Hematopoietic multipotent progenitor cell treated with erythropoietin and hydrocortisone succinate and interleukin-3 and kit ligand, for 8 days (in vitro differentiated cells): ENCODE measurements at places on chromosomes 16 and 17.
A peak's percentile ranks its signal among the peaks of the same experiment; 100 is the strongest.

- DNase-seq: no peak
Observed at GRCh38 chr16:87241137-87241771, 75.9 kb downstream of the C16orf95 start.

- no peak for DNase-seq
Observed at GRCh38 chr17:48247038-48247437, 139.5 kb downstream of the SNX11 start.

DNA sequence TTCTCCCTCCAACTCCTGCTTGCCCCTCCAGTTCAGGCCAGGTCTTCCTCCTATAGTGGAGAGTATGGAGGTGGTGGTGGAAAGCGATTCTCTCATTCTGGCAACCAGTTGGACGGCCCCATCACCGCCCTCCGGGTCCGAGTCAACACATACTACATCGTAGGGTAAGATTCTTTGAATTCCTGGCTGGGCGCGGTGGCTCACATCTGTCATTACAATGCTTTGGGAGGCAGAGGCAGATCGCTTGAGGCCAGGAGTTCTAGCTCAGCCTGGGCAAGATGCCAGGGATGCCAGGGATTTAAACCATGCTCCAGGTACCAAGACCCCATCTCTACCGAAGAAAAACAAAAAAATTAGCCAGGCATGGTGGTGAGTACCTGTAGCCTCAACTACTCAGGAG lies 1.4 kb downstream of the ZG16 start:
- no peak for DNase-seq

GRCh38 chr16:66660422-66661209 lies 35.9 kb downstream of the CMTM4 start:
- peak; percentile 36 for DNase-seq

- no peak for DNase-seq
Observed at GRCh38 chr16:74465851-74466685, 44.8 kb upstream of the CLEC18B start.

DNA sequence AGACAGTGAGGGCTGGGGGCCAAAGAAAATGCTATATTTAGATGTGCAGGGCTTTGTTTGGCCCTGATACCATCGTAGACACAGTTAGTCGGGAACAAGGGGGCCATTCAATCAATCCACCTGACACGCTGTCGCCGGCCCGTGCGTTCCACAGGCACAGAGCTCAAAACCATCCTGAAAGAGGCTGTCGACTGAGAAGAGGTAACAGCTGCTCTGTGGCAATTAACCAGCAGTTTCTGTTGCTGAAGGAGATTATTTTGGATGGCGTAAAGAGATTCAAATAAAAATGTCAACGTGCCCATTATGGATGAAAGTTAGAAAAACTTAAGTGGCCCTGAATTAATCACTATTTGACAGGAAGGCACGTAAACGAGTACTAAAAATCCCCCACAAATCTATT lies 276.2 kb upstream of the IRX5 start:
- no peak for DNase-seq

- DNase-seq: no peak
Observed at GRCh38 chr16:1494711-1495110, 1.6 kb downstream of the TELO2 start.

GRCh38 chr16:27617665-27618064 lies 67.7 kb downstream of the KATNIP start:
- no peak for DNase-seq
